ENCODE measurements at places on chromosomes 3 and 15.
A peak's percentile ranks its signal among the peaks of the same experiment; 100 is the strongest.

DNA sequence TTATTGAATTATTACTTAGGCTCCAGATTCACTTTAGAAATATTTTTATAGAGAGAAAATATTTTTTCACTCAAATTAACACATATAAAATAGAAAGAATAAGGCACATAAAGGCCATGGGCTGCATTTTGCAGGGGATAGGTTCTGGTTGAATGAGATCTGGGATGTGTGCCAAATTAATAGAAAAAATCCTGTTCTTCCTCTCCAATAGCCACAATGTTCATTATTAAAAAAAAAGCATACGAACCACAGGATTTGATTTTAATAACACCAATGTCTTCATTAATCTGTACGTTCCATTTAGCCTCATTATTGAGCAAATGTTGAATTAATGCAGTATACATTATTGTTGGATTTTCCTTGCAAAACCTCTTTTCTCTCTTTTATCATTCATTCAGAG lies 622.8 kb upstream of the AGTR1 start:
- H3K4me1 ChIP-seq, result no peaks in the 10 kb centered on the region
- no peak overlapping the region for H3K4me3 ChIP-seq
- DNase-seq, result no peak
- no peak overlapping the region for H3K27ac ChIP-seq
- no peaks in the 10 kb centered on the region for H3K27me3 ChIP-seq

GRCh38 chr3:184669578-184669977 lies 42.3 kb downstream of the MAGEF1 start:
- H3K27me3 ChIP-seq, result no peaks in the 10 kb centered on the region
- no peaks in the 10 kb centered on the region for H3K4me1 ChIP-seq
- no peaks in the 10 kb centered on the region for H3K36me3 ChIP-seq
- no peak overlapping the region for H3K4me3 ChIP-seq
- no peak for DNase-seq
- H3K27ac ChIP-seq, result no peak overlapping the region

DNA sequence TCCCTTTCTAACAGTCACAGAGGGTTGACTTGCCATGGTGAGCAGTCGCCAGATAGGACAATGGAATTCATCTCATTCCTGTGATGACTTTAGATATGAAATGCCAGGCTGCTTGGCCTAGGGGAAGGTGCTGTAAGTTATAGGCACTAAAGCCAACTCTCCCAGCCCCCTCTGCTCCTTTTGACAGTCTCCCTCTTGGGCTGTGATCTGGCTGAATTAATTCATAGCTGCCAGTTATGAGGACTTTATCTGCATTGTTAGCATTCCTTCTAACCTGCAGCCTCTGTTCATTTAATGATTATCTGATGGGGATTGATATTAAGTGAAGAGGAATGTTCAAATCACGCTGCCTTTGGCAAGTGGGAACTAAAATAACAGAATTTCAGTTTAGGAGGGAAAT lies 427.1 kb upstream of the RASGRP1 start:
- H3K4me3 ChIP-seq, result no peak overlapping the region
- no peak overlapping the region for H3K27ac ChIP-seq
- H3K27me3 ChIP-seq, result no peaks in the 10 kb centered on the region
- no peak for DNase-seq

- no peaks in the 10 kb centered on the region for H3K4me1 ChIP-seq
- H3K27ac ChIP-seq, result no peak overlapping the region
- H3K4me3 ChIP-seq, result no peak overlapping the region
- no peaks in the 10 kb centered on the region for H3K36me3 ChIP-seq
Observed at GRCh38 chr3:2826036-2826435, 284.1 kb downstream of the IL5RA start.

GRCh38 chr15:25862472-25863110 lies 536 bp downstream of the ATP10A start:
- H3K36me3 ChIP-seq, result no peaks in the 10 kb centered on the region
- peak overlapping the region; percentile 42 for H3K4me3 ChIP-seq
- no peaks in the 10 kb centered on the region for H3K27me3 ChIP-seq
- no peak overlapping the region for H3K27ac ChIP-seq
- no peak for DNase-seq

GRCh38 chr15:74400915-74401757 lies 32.6 kb downstream of the SEMA7A start:
- DNase-seq, result no peak
- no peaks in the 10 kb centered on the region for H3K36me3 ChIP-seq
- no peaks in the 10 kb centered on the region for H3K27me3 ChIP-seq
- H3K4me3 ChIP-seq, result no peak overlapping the region
- H3K4me1 ChIP-seq, result peaks cover 19% of the 10 kb centered on the region
- no peak overlapping the region for H3K27ac ChIP-seq

- no peaks in the 10 kb centered on the region for H3K4me1 ChIP-seq
- H3K4me3 ChIP-seq, result no peak overlapping the region
- no peaks in the 10 kb centered on the region for H3K27me3 ChIP-seq
Observed at GRCh38 chr3:169026543-169027182, 636.8 kb downstream of the MECOM start.

- H3K4me3 ChIP-seq, result no peak overlapping the region
- no peak for DNase-seq
- peaks cover 4% of the 10 kb centered on the region for H3K4me1 ChIP-seq
- no peaks in the 10 kb centered on the region for H3K27me3 ChIP-seq
- H3K36me3 ChIP-seq, result no peaks in the 10 kb centered on the region
Observed at GRCh38 chr3:27670619-27671018, 51.5 kb downstream of the EOMES start.

- H3K27ac ChIP-seq, result no peak overlapping the region
- H3K4me3 ChIP-seq, result no peak overlapping the region
- H3K27me3 ChIP-seq, result no peaks in the 10 kb centered on the region
- no peaks in the 10 kb centered on the region for H3K4me1 ChIP-seq
Observed at GRCh38 chr3:37219266-37219665, 44.9 kb upstream of the LRRFIP2 start.

GRCh38 chr3:69944931-69945493 lies 54.5 kb upstream of the SAMMSON start:
- H3K27ac ChIP-seq, result no peak overlapping the region
- no peak for DNase-seq
- H3K36me3 ChIP-seq, result no peaks in the 10 kb centered on the region
- no peaks in the 10 kb centered on the region for H3K4me1 ChIP-seq
- no peaks in the 10 kb centered on the region for H3K27me3 ChIP-seq
- H3K4me3 ChIP-seq, result no peak overlapping the region

GRCh38 chr3:111143-112069 lies 85.2 kb upstream of the CHL1 start:
- no peaks in the 10 kb centered on the region for H3K27me3 ChIP-seq
- H3K4me3 ChIP-seq, result no peak overlapping the region
- DNase-seq, result no peak
- no peaks in the 10 kb centered on the region for H3K36me3 ChIP-seq
